ENCODE measurements at places on chromosomes 13 and 19. TPM values are rescaled to one million over a fixed set of nuclear protein-coding genes. Genes with fewer than 3 reads are reported as not detected.

Gene TICAM1
- 0.96 TPM for total RNA-seq

Gene ZNF121
- total RNA-seq, result 78.7 TPM

Gene DLL3
- total RNA-seq, result 17.9 TPM

Gene KCNC3
- 4.0 TPM for total RNA-seq

Gene SLC5A5
- not detected for total RNA-seq

DNA sequence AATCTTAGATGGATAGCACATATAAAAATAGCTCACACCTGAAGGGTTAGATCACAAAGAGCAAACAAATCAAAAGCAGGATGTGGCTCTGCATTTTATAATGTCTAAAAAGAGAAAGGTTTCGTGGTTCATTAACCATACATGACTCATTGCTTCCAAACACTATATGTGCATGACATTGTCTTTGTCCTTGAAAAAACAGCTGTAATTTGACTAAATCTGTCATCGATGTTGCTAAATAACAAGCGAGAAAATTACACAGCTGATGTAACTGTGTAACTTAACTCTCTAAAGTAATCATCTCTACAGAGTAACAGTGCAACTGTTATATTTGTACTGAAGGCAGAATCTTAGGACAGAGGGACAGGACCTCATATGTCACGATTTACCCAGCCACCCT lies 383.1 kb upstream of the GPC6 start:
- no peak for DNase-seq
- peaks cover 3% of the 10 kb centered on the region for H3K4me1 ChIP-seq
- no peak overlapping the region for H3K27ac ChIP-seq
